Panc1 (cell line): ENCODE measurements at places on chromosomes 16 and 17. TPM values are rescaled to one million over a fixed set of nuclear protein-coding genes. Genes with fewer than 3 reads are reported as not detected.

GRCh38 chr17:47872651-47873161 lies 21.7 kb upstream of the SP6 start:
- H3K4me1 ChIP-seq = peaks cover 2% of the 10 kb centered on the region; the same call in 1 of the 2 replicates
- H3K27me3 ChIP-seq = no peaks in the 10 kb centered on the region
- no peak overlapping the region for H3K27ac ChIP-seq

- no peak overlapping the region for H3K4me3 ChIP-seq
- H3K27me3 ChIP-seq = no peaks in the 10 kb centered on the region
- no peak overlapping the region for H3K27ac ChIP-seq
- no peaks in the 10 kb centered on the region for H3K4me1 ChIP-seq
- no peak for DNase-seq
- peaks cover 14% of the 10 kb centered on the region; the same call in 1 of the 2 replicates for H3K36me3 ChIP-seq
Measured at GRCh38 chr17:31224366-31224765, 72.7 kb downstream of the OMG start.

Gene TEX19
- total RNA-seq = 0.21 TPM

- peak overlapping the region; percentile 98 for H3K27ac ChIP-seq
- peaks cover 15% of the 10 kb centered on the region for H3K36me3 ChIP-seq
- no peaks in the 10 kb centered on the region for H3K27me3 ChIP-seq
- H3K4me3 ChIP-seq = peak overlapping the region; percentile 97
Measured at GRCh38 chr17:82229698-82230608, 1.1 kb downstream of the SLC16A3 start.

Gene NACA2
- total RNA-seq = not detected

- peaks cover 22% of the 10 kb centered on the region for H3K4me1 ChIP-seq
- DNase-seq = peak; percentile 55
- H3K36me3 ChIP-seq = no peaks in the 10 kb centered on the region
- H3K4me3 ChIP-seq = no peak overlapping the region
- no peaks in the 10 kb centered on the region for H3K27me3 ChIP-seq
- peak overlapping the region; percentile 74 for H3K27ac ChIP-seq
Measured at GRCh38 chr16:10168258-10168657, 14.0 kb downstream of the GRIN2A start.

Gene CASKIN2
- total RNA-seq = 40.0 TPM

Gene TBC1D3
- not detected for total RNA-seq

DNA sequence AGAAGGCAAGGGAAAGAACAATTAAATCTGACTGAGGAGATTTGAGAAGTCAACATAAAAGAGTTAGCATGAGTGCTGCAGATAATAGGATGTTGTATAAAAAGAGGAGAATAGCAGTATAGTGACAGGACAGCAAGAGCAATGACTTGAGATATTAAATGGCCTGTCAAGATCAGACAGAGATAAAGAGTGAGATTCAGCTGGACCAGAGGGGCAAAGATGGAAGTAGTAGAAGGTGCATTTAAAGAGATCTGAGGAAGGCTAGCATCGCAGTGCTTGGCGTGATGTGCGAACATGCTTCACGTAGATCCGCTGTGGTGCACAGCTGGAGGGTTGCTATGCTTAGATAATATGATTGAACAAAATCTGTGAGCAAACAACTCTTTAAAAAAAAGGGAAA lies 1422.6 kb upstream of the CDH8 start:
- no peaks in the 10 kb centered on the region for H3K36me3 ChIP-seq
- H3K27ac ChIP-seq = no peak overlapping the region
- DNase-seq = no peak
- no peaks in the 10 kb centered on the region for H3K27me3 ChIP-seq
- H3K4me3 ChIP-seq = no peak overlapping the region
- H3K4me1 ChIP-seq = no peaks in the 10 kb centered on the region

DNA sequence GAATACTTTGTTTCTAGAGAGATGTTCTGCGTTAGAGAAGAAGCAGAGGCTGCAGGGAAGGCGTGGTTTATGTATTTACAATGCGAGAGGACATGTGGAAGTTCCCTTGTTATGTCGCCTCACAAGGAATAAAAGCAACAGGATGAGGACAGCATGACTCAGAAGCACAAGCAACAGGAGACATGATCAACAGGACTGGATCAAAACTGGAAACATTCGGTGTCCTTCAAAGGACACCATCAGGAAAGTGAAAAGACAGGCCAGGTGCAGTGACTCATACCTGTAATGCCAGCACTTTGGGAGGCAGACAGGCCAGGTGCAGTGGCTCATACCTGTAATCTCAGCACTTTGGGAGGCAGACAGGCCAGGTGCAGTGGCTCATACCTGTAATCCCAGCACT lies 52.6 kb downstream of the CCDC57 start:
- no peak overlapping the region for H3K27ac ChIP-seq
- peaks cover 4% of the 10 kb centered on the region for H3K36me3 ChIP-seq
- H3K4me1 ChIP-seq = no peaks in the 10 kb centered on the region
- no peaks in the 10 kb centered on the region for H3K27me3 ChIP-seq
- no peak overlapping the region for H3K4me3 ChIP-seq

DNA sequence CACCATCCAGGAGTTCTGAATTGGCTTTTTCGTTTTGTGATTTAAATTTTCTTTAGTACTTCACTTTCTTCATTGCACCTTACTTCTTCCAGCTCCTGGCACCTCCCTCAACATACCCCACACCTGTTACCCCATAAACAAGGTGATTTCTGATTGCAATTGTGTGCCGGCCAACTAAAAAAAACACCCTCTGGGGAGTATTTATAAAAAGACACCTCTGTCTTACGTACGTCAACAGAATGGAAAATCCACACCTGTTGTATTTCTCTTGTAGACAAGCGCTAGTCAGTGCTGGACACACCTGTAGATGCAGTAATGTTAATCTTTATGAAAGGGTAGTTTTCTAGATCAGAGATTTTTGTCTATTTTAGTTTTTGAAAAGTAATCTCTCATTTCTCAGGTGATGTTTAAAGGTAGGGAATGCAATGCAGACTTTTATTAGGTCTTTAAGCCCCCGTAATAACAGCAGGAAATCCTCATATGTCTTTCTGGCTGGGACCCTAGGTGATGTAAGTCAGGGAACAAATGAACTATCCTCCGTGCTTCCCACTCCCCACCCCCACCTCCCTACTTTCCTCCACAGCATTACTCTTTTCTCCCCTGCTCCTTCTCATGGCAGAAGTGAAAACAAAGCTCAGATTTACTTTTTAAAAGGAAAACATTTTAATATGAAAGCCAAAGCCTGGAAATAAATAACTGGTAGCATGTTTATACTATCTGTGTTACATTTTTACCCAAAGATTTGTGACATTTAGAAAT lies 4.2 kb downstream of the MSI2 start:
- DNase-seq = no peak
- H3K27ac ChIP-seq = no peak overlapping the region
- H3K4me1 ChIP-seq = peaks cover 8% of the 10 kb centered on the region; the same call in 1 of the 2 replicates
- no peaks in the 10 kb centered on the region for H3K27me3 ChIP-seq
- no peak overlapping the region for H3K4me3 ChIP-seq

DNA sequence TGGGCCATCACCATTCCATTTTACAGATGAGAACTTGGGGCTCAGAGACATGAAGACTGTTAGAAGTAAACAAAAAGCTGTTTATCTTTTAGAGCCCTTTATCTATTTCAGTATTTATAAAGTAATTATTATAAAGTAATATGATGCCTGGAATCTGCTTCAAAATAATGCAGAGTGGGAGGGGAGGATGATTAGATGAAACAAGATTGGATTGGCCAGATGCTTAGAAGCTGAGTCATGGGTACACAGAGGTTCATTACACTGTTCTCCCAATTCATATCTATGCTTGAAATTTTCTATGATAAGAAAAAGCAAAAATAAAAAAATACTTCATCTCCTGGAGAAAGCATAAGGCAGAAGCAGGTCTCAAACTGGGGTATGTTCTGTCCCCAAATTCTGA lies 29.4 kb downstream of the TOM1L2 start:
- H3K4me1 ChIP-seq = peaks cover 79% of the 10 kb centered on the region
- no peak overlapping the region for H3K4me3 ChIP-seq
- no peaks in the 10 kb centered on the region for H3K27me3 ChIP-seq
- peak overlapping the region; percentile 84 for H3K27ac ChIP-seq
- DNase-seq = no peak
- no peaks in the 10 kb centered on the region; the same call in 1 of the 2 replicates for H3K36me3 ChIP-seq

DNA sequence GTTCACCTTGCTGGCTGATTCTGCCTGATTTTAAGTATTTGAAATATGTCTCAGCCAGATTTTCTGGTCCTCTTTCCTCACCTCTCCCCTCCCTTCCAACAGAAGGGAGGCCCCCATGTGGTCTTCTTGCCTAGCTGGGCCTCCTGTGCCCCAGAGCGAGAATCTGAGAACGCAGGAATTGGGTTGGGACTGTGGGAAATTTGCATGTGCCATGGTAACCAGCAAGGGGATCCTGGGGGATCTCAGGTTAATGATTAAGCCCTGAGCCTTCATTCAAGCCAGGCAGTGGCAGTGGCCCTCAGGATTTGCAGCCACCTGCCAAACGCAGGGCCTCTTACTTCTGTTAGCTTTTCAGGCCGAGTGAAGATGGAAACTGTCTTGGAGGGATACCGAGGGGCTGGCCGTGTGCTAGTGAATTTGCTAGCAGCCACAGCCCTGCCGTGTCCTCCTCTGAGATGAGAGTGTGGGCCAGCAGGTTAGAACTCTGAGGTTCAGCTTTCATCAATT lies 40.2 kb downstream of the KSR1 start:
- no peaks in the 10 kb centered on the region for H3K36me3 ChIP-seq
- no peak for DNase-seq
- no peaks in the 10 kb centered on the region for H3K27me3 ChIP-seq
- no peak overlapping the region for H3K27ac ChIP-seq

Gene FOXF1
- total RNA-seq = 0.10 TPM

Gene SRCIN1
- 12.8 TPM for total RNA-seq
